Occipital lobe (tissue), 3 donors: ENCODE measurements at places on chromosomes 5 and 9. TPM values are rescaled to one million over a fixed set of nuclear protein-coding genes. Genes with fewer than 3 reads are reported as not detected.

DNA sequence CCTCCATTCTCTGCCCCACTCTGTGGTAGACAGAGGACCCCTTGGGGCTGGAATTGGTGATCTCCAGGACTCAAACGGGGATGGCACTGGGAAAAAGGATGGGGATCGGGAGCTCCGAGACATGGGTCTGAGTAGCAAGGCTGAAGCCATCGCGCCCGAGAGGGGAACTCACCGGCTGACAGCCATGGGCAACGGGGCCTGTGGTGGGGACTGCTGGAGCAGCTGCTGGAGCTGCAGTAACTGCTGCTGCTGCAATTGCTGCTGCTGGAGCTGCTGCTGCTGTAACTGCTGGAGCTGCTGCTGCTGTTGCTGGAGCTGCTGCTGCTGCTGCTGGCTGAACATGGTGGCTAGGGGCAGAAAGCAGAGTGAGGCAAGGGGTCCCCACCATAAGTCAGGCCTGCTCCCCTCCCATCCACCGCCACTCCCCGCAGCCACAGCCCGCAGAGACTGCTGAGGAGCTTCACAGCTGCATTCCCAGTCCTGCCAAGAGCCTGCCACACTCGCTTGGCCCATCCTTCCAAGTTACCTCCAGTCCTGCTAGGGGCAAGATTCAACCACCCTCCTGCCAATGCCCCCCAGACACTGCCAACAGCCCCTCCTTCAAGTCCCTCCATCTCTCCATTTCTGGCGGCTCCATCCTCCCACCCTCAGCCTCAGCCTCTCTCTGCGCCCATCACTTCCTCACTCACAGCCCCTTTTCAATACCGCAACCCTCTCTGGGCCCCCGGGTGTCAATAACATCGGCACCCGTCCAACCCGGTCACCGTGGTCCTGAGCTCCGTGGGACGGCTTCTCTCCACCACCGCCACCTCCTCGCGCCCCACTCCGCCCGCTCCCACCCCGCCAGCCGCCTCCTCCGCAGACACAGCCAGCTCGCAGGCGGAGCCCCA lies 611 bp downstream of the CIZ1 start:
- DNase-seq = no peak

GRCh38 chr5:173795601-173796000 lies 92.5 kb upstream of the CPEB4 start:
- DNase-seq = no peak

SLC34A1 gene
- not detected for total RNA-seq

DNA sequence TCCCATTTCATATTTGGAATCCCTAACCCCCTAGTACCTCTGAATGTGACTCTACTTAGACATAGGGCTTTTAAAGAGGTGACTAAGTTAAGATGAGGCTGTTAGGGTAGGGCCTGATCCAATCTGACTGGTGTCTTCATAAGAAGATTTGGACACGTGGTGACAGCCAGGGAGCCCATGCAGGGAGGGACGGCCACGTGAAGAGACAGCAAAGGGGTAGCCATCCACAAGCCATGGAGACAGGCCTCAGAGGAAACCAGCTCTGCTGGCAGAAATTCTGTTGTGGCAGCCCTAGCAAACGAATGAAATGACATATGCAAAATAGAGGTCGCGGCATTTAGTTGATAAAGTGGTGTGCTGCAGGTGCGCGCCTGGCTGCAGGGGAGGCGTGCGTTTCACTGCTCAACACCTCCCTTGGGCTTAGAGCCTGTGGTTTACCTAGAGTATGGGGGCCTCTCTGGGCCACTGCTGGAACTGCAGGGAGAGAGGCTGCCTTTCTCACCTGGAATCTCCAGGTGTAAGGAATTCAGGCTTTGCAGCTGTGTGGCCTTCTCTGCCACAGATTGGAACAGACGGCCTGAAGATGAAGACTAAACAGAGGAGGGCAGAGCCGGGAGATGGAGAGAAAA lies 7.1 kb upstream of the AFAP1L1 start:
- no peak for DNase-seq

- peak; percentile 35 for DNase-seq
These were observed 33.0 kb downstream of the NDUFA8 start for GRCh38 chr9:122126331-122127261.

DNA sequence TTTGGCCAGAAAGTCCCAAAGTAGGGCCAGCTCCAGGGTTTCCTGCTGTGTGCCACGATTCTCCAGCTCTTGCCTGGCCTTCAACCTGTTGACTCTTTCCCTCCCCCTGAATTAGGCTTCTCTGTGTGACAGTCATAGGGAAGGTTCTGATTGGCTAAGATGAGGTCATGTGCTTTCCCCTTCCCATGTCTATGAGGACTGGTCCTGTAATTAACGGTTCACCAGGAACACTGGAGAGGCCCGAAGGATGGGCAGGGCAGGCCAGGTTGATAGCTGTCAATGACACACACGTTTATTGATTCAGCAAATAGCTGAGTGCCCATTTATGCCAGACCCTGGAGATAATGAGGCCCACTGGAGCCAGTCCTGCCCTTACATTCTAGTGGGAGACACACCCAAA lies 9.0 kb upstream of the PRR7 start:
- no peak for DNase-seq

DNA sequence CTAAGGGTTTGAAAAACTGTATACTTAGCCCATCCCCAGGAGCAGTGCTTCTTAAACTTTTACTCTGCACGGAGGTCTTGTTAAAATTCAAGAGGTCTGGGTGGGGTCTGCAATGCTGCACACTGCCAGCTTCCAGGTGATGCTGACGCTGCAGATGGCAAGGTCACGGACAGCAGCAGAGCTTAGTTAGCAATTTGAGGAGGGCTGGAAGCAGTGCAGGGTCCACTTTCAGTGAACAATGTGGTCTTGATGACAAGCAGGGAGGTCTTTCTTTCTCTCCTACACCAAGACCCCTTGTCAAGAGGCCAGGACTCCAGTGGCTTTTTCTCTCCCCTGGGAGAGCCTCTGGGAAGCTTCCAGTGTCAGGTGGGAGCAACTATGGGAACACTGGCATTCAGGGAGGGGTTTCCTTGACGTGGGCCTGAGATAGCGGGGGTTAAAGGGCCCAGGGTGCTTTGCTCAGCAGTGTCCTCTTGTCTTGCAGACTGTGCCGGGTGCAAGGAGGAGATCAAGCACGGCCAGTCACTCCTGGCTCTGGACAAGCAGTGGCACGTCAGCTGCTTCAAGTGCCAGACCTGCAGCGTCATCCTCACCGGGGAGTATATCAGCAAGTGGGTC lies 65.0 kb upstream of the AFAP1L1 start:
- no peak for DNase-seq

DNA sequence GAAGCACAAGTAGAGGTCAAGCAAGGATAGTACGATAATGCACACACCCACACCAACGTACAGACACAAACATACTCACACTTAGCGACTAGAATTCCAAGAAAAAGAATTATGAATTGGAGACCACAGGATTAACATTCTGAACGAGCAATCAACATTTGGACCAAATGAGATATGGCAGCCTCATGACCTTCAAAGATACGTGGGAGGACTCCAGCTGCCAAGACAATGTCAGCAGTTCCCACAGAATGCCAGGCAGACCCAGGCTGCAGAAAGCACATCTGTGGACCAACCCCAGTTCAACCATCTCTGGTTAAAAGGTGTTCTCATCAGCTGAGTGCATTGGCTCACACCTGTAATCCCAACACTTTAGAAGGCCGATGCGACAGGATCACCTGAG lies 187.6 kb upstream of the GRAMD2B start:
- DNase-seq = no peak

- no peak for DNase-seq
These were observed 47.2 kb upstream of the COX7C start for GRCh38 chr5:86570427-86571083.

GRCh38 chr9:126942399-126942798 lies 27.8 kb downstream of the RALGPS1 start:
- DNase-seq = no peak

ARHGEF39 gene
- 0.94 TPM for total RNA-seq

APBA1 gene
- total RNA-seq = 29.0 TPM

GABRB2 gene
- 98.1 TPM for total RNA-seq

DNA sequence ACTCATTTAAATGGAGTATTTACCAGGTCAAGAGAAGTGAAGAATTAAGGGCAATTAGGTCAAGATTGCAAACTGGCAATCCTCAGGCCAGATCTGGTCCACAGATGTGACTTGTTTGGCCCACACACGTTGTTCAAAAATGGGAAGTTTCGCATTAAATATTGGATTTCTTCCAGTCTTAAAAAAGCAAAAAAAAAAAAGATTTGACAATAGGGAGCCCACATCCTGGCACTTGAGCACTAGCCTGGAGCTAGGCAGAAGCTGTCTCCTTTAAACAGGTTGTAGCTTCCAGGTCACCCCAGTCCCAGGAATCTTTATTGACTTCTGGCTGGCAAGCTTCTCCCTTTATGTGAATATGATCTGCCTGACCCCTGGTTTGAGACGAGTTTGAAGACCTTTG lies 520.4 kb downstream of the RAB3C start:
- DNase-seq = no peak

- DNase-seq = no peak
These were observed 74.2 kb upstream of the FRRS1L start for GRCh38 chr9:109241207-109241606.

PCDHGC5 gene
- total RNA-seq = 6.2 TPM

ISCA1 gene
- 94.2 TPM for total RNA-seq

FAM200C gene
- 37.6 TPM for total RNA-seq

- DNase-seq = no peak
These were observed 17.9 kb downstream of the NIPAL4 start for GRCh38 chr5:157477814-157478494.
